Adipocyte (in vitro differentiated cells): ENCODE measurements at places on chromosomes 6 and 20.

- DNase-seq: no peak
These were observed 101.2 kb downstream of the SCP2D1 start for GRCh38 chr20:18914796-18915195.

- no peak for DNase-seq
These were observed 18.9 kb upstream of the HLA-DOA start for GRCh38 chr6:33028220-33028849.

DNA sequence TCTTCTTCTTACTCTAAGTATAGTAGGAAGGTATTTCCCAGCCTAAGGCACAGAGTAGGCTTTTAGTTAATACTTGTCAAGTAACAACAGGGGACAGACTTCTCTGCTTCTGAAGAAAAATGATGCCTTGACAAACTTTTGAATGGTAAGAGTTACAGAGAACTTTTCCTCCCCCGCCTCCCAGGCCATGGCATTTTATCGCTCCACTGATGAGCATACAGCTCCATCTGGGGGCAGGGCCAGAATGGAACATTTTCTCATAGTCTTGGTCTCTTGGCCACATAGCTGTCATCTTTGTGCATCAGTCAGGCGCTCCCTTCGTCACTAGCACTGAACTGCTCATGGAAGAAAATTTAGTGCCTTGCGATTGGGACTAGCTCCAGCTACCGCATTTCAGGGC lies 1066.8 kb upstream of the CITED2 start:
- peak; percentile 27 for DNase-seq

DNA sequence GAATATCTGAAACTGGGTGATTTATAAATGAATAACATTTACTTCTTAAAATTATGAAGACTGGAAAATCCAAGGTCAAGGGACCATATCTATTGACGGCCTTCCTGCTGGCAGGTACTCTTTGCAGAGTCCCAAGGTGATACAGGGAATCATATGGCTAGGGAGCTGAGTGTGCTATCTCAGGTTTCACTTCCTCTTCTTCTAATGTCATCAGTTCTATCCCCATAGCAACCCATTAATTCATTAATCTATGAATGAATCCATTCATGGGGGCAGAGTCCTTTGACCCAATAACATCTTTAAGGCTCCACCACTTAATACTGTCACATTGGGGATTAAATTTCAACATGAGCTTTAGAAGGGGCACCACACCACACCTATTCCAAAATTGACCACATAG lies 772.0 kb downstream of the HACE1 start:
- DNase-seq: no peak

- DNase-seq: no peak
These were observed 68.0 kb upstream of the HIVEP1 start for GRCh38 chr6:11944111-11944510.

DNA sequence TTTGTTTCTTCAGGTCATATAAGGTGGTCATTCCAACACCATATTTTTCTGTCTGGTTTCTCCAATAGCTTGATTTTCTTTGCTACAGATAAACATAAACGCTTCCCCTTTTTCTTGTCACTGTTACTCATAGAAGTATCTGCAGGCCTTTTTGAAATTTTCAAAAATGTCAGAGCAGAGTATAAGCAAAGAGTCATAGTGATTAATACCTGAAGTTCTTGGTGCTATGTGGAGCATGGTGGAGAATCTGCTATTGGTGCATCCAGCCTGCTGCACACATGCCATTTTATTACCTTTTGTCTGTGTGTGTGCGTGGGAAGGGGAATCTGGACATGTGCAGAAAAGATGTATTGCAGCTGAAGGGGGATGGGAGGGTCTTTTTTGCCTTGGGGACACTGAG lies 19.7 kb downstream of the STX11 start:
- DNase-seq: no peak

DNA sequence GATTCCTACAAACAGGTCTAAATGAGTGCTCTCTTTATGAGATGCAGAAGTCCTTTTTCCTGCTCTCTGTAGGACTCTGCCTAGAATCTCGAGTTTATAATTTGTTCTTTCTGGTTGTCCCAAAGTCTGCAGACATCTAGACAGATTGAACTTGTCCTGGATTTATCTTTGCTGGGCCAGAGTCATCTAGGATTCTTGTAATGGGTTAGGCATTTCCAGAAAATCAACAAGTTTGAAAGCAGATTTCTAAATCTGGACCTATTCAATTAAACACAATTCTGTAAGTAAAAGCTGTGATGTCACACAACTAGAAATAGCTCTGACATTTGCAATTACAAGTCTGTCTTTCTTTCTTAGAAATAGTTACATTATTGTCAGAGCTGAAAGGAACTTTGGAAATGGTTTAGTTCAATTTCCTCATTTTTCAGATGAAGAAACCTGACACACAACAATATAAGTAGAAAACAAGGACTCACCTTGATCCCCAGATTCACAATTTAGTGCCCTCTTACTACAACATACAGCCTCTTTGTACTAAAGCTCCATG lies 4.2 kb upstream of the RSPO3 start:
- no peak for DNase-seq

- peak; percentile 45 for DNase-seq
These were observed 726 bp downstream of the FLRT3 start for GRCh38 chr20:14336686-14337085.

GRCh38 chr20:48999890-49000870 lies 45.9 kb upstream of the CSE1L start:
- no peak for DNase-seq

GRCh38 chr6:95292011-95292410 lies 285.3 kb upstream of the MANEA start:
- DNase-seq: no peak
